ENCODE measurements at places on chromosomes 1 and 21. TPM values are rescaled to one million over a fixed set of nuclear protein-coding genes. Genes with fewer than 3 reads are reported as not detected.

GRCh38 chr1:179310291-179310690 is 16.7 kb downstream of the SOAT1 start:
- peak; percentile 74 for DNase-seq

DNA sequence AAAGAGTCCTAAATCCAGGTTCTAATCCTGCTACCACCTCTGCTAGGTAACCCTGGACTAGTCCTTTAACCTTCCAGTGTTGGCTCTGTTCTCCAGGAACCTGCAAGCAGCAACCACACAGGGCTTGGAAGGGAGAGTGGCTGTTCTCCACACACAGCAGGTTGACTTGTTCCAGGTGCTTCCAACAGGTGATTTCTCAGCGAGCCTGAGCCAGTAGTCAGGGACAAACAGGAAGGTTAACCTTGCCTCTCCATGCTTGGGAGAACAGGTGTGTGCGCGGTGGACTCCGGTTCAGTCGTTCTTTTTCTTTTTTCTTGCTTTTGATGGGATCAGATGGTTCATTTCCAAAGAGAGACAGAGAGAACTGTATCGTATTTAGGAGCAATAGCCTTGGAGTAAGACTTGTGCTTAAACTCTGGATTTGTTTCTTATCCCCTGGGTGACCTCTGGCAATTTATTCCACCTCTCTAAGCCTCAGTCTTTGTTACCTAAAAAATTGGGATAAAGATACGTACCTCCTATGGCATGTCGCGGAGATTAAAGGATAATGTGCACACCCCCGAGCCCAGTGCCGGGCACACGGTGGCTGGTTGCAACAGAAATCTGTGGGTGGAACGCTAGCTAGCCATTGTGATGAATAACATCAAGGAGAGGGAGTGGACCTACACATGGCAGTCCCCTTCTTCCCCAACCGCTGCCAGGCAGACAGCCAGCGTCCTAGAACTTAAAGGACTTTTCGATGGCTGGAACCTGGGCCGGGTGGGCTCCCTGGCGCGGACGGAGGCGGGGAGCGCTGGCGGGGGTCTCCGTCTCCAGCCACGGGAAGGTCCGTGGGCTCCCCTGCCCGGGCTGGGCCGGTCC is 583 bp upstream of the CACHD1 start:
- DNase-seq, result no peak

GRCh38 chr1:27153549-27153886 is 1.4 kb downstream of the SLC9A1 start:
- DNase-seq, result no peak

GRCh38 chr1:40312238-40313205 is 4.6 kb downstream of the COL9A2 start:
- DNase-seq, result peak; percentile 37

DNA sequence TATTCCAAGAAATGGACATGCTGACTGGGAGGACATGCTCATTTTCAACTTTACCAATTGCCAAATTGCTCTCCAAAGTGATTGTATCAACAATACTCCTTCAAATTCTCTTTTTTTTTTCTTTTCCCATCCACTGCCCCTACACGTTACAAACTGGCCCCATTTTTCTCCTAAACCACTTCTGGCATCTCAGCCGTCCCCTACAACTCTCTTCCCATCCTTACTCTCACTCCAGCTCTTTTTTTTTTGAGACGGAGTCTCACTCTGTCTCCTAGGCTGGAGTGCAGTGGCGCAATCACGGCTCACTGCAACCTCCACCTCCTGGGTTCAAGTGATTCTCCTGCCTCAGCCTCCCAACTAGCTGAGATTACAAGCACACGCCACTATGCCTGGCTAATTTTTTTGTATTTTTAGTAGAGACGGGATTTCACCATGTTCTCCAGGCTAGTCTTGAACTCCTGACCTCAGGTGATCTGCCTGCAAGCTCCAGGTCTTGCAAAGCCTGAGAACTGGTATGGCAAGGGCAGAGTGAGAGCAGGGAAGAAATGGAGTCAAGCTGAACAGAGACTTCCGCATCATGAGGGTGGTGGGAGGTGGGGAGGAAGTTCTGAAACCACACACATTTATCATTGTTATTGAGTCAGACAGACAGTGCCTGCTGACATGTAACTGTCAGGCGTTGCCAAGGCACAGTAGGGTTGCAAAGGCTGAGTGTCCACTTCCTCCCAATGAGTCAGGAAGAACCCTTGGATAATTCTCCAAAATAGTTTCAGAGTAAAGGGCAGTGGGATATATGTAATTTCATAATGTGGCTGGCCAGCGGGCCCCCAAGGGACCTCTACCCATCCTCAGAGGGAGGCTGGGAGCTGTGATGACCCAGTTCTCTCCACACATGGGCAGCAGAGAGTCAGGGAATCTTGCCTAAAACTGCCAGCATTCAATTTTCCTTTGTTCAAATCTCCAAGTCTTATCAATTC is 17.4 kb downstream of the CELA3A start:
- DNase-seq, result peak; percentile 98

- DNase-seq, result no peak
Measured at GRCh38 chr21:33026443-33026858, 716 bp downstream of the OLIG2 start.

DNA sequence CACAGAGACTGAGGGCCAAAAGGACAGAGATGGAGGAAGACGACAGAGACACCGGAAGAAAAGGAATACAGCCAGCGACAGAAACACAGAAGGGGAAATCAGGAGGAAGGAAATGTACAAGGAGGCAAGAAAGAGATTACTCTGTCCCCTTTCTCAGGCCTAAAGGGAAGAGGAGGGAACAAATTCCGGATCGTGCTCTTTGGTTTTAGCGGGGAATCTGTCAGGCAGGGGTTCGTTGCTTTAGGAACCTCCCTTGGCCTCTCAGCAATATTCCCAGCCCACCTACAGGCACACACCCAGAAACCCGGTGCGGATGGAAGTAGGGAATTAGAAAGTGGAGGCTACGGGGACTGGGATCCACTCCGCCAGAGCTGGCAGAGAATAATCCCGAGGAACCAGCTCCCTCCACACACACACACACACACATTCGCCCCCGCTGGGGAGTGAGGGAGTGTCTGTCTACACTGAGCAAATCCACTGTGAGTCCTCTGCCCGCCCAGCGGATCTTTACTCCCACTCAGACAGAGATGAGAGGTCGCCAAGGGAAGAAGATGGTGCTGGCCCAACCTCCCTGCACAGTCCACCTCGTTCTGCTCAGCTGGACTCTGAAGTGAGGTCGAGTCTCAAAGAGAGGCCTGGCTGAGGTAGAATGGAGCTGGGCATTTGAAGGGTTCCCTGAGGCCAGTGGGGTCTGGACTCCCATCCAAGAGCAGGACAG is 5.7 kb downstream of the TAL1 start:
- no peak for DNase-seq

- DNase-seq, result peak; percentile 26
Measured at GRCh38 chr1:55749975-55750627, 534.9 kb upstream of the USP24 start.

DNA sequence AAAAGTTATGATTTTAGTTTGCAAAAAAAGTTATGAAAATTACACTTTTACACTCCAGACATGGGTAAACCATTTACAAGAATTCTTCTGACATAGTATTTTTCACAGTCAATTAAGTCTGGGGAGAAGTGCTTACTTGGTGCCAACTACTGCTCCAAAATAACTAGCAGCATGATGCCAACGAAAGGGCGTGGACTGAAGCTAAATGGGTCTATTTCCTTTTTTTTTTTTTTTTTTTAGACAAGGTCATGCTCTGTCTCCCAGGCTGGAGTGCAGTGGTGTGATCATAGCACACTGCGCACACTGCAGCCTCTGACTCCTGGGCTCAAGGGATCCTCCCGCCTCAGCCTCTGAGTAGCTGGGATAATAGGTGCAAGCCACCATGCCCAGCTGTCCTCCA is 43.2 kb downstream of the FMO4 start:
- DNase-seq, result no peak

DNA sequence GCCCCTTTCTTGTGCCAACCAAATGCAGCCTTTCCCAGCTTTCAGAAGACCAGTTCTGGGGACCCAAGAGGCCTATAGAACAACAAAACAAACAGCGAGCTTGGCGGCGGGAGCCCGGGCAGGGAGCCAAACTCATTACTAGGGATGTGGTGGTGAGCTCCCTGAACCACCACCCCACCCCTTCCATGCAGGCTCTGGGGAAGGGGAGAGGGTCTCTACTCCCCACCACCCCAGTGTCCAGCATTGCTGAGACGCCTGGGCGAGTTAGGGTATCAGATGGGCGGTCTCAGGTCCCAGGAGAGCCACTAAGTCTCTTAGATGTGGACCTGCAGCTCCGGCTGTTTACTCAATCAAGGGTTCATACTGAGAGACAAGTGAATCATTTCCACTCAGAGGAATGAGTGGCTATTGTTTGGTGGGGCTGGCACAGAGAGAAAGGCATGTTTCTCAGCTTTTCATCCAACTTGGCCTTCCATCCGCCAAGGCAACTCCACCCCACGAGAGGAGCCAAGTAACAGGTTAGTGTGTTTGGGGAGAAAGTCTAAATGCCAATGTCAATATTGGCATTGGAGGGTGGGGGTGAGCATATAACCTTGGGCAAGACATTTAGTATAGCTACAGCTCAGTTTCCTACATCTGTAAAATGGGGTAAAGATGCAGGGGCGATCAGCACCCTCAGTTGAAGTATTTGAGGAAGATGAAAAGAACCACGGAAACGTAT is 40.9 kb downstream of the PLXNA2 start:
- peak; percentile 86 for DNase-seq

DNA sequence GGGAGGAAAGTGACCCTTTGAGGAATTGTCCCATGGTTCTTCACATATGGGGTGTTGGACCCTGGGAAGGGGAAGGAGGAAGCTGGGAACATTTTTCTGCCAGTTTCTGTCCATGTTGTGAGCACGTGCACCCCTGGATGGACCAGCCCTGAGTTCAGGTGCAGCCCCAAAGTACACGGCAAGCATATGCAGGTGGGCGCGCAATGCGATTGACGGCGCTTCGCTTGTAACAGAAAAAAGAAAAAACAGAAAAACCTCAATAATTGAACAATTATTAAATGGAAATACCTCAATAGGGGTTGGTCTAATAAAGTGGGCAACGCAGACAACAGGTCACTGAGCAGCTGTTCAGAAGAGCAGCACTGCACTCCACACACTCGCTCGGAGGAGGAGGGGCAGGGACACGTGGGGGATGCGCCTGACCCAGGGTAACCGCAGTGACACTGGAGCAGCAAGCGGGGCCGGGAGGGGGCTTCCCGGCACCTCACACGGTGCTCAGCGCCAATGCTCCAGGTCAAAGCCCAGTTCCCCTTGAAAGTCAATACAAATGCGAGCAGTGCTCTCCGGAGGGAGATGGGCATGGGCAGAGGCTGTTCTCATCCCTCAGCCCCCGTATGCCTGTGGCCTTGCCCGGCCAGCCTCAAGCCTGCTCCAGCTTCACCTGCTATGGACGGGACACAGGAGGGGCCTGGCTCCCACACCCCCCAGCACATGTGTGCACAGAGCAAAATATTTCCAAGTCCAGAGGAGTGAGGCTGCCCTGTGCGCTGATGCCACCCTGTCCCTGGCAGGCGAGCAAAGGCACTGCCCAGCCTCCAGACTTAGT is 6.6 kb upstream of the ACTRT2 start:
- no peak for DNase-seq

- DNase-seq, result no peak
Measured at GRCh38 chr1:31651089-31651420, 6.4 kb upstream of the PEF1 start.

GRCh38 chr1:56709269-56709880 is 64.3 kb downstream of the PRKAA2 start:
- peak; percentile 51 for DNase-seq

DNA sequence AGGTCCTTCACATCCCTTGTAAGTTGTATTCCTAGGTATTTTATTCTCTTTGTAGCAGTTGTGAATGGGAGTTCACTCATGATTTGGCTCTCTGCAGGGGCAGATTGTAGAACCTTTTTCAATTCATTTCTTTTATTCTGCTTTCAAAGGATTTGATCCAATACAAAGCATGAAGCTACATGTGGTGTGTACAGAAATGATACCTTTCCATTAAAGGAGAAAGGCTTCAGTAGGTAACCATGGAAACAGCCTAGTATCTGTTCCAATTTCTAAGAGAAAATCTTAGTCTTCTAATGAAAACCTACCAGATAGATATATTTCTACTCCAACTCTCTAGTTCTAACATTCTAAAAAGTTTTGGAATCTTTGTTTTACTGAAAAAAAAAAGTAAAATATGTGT is 105.0 kb downstream of the SYT14 start:
- DNase-seq, result no peak

GRCh38 chr1:208807446-208808127 is 563.4 kb upstream of the PLXNA2 start:
- peak; percentile 55 for DNase-seq

- DNase-seq, result no peak
Measured at GRCh38 chr1:209858561-209859103, 30.9 kb downstream of the UTP25 start.

- DNase-seq, result no peak
Measured at GRCh38 chr1:172323686-172324085, 96.8 kb upstream of the C1orf105 start.

- no peak for DNase-seq
Measured at GRCh38 chr21:19350286-19350685, 946.7 kb upstream of the TMPRSS15 start.

DNA sequence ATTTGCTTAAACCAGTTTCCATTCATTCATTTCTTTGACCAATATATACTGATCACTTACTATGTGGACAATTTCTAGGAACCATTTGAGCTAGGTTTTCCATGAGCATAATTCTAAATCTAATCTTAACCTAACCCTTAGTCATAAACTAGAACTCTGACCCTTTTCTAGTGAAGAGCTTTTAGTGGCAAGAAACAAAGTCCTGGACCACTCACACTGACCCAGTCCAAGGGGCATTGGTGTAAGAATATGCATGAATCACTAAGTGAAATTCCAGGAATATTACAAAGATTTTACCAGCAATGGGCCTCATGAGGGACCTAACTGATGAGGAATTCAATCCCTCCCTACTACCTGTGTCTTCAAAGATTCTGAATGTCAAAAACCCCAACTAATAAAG is 40.6 kb upstream of the SLC2A1 start:
- DNase-seq, result no peak

The PANK4 gene
- 30.0 TPM for total RNA-seq

The DNALI1 gene
- 13.9 TPM for total RNA-seq

The OR2M3 gene
- not detected for total RNA-seq

The PROK1 gene
- total RNA-seq, result not detected

The PEX19 gene
- total RNA-seq, result 81.8 TPM

The CCDC27 gene
- total RNA-seq, result not detected

The FAM177B gene
- not detected for total RNA-seq

The ESRRG gene
- total RNA-seq, result not detected

All from LHCN-M2 (cell line).